ENCODE measurements at places on chromosomes 11 and 22. TPM values are rescaled to one million over a fixed set of nuclear protein-coding genes. Genes with fewer than 3 reads are reported as not detected.

Gene CD248
- total RNA-seq: 0.10 TPM

- DNase-seq: no peak
Observed at GRCh38 chr11:88420165-88420791, 82.7 kb upstream of the CTSC start.

DNA sequence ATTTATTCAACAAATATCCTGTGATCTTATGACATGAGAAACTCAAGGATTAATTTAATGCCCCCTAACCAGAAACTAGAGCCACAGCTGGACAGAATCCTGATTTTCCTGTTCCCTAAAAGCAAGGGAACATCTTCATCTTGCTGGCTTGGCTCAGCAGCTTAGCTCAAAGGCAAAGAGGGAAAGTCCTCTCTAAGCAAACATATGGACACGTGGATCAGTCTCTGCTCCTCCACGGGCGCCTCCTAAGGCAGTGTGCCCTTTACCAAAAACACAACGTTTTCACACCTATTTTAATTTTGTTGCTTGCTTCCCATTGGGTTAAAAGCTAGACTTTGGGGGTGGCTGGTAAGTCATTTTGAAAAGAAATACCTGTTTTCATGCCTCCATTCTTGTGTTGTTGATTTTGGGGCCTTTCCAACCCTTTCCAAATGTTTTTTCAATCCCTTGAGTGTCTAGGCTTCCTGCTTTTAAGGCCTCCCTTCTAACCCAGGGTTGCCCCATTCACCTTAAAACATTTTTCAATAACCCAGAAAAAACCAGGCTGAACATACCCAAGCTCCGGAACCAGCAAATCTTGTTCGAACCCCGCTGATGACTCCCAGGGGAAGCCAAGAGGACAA lies 15.5 kb downstream of the SLC1A2 start:
- DNase-seq: no peak

DNA sequence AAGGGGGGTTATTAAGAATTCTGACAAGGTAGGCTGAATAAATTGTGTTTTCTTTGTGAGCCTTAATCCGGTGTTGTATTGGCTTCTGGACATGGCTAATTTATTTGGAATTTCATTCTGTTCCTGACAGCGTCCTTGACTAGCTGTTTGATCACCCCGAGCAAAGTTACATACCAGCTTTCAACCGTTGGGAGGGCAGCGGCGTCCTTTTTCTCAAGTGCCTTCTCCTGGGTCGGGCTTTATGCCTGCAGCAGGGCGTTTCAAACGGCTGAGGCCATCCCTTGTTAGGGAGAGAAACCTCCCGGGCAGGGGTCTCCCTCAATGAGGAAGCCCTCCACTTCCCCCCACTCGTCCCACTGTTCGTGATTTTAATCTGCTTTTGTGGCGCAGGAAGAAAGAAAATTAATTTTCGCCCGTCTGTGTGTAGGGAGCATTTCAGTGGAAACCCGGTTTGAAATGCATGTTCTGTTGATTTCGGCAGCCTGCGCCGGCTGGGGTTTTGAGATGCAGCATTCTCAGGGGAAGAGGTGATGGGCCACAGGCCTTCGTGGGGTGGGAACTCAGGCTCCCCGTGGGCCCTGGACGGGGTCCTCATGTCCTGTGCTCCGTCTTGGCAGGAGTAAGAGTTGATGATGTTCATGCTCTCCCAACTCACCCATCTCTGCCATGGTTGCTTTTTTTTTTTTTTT lies 2.9 kb upstream of the SMIM38 start:
- DNase-seq: no peak

DNA sequence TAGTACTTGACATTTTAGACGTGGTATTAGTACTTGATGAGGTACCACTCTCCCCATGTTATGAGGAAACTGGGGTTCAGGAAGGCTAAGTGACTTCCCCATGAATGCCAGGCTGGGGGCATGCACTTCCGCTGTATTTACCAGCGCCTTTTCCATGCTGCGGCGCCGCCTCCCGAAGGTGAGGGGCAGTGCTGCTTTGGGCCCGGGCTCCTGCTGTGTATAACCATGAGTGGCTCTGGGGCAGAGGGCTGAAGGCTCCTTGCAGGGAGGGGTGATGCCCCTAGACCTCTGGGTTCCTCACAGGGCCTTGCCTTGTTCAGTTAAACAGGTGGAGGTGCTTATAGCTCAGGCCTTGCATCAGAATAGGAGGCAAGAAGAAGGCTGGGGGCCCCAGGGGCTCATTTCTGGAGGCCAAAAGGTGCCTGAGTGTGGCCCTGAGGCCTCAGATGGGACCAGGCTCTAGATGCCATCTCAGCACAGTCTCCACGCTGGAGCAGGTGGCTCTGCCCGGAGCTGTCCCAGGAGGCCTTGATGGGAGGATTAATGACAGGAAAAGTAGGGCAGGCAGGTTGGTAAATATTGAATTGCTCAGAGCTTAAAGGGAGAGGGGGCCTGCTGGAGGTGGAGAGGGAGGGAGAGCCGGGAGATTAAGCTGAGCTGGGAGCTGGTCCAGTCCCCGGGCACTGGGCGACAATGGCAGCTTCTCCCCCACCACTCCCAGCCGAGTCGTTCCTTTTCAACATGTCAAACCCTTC lies 129.6 kb downstream of the CEP164 start:
- DNase-seq: no peak

- DNase-seq: no peak
Observed at GRCh38 chr11:134876226-134876625, 464.2 kb upstream of the B3GAT1 start.

Measured in activated T-helper 1 cell treated with anti-CD3 and anti-CD28 coated beads, Interleukin-12 subunit alpha, Interleukin-12 subunit beta, Interleukin-2, Interleukin-4 antibody, amounts not matched to agents 30 ng/mL and 10 ng/mL and 1 ng/mL, durations not matched to agents 14 hours and 24 hours and 36 hours (primary cell).